ENCODE measurements at places on chromosomes 3 and 15. TPM values are rescaled to one million over a fixed set of nuclear protein-coding genes. Genes with fewer than 3 reads are reported as not detected.
A peak's percentile ranks its signal among the peaks of the same experiment; 100 is the strongest.

DNA sequence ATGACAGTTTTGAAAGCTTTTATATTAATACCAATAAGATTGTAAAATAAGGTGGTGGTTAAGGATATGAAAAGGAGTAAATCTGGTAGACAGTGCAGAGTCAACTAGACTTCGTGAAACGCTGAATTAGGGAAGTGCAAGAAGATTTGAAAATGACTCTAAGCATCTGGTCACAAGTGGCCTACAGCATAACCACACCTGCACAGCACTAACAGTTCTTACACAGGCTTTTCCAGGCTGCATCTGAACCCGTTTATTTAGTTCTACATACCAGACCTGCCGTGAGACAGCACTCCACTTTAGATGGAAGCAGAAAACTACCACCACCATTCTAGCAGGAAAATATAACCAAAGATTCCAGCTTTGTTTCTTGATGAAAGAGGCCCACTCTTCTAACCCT lies 1.9 kb downstream of the DMXL2 start:
- no peak for DNase-seq

DNA sequence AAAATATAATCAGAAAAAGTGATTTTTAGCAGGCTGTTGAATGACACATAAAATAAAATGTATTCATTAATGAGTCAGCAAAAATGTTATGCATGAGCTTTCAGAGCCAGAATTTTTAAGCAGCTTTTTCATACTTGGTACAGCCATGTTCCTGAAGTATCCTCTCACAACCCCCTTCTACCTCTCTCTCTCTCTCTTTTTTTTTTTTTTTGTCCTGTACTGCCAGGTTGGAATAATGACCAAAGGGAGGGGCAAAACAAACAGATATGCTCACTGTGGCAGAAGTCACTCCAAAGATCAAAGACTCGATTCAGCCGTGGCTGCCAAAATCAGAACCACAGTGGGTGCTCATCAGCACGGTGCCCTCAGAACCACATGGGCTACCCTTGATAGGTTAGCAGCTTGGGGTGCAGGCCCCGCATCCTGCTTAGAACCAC lies 383.0 kb downstream of the ZBTB20 start:
- DNase-seq, result no peak

GRCh38 chr3:161305095-161305991 lies 66.0 kb downstream of the SPTSSB start:
- DNase-seq, result no peak

TRH gene
- polyA plus RNA-seq, result 0.47 TPM

- DNase-seq, result no peak
Measured at GRCh38 chr3:98779541-98780335, 16.6 kb downstream of the ST3GAL6 start.

DNA sequence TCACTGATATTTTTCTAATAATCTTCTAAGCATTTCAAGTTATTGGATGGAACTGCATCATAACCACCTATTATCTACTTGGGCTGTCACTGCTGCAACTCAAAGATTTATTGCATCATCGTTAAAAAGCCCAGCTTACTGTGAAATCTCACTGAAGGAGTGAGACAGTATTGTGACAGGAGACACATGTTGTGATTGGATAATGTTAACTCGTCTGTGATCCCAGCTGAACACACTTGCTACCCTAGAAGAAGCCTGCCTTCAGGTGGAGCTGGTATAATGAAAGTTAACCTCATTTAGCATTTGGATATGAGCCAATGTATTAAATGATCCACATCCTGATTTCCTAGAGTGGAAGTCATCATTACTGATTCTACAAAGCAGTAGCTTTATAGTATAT lies 138.1 kb downstream of the MAP2K5 start:
- no peak for DNase-seq

- DNase-seq, result no peak
Measured at GRCh38 chr3:189897406-189897805, 223.3 kb downstream of the P3H2 start.

HYAL1 gene
- polyA plus RNA-seq, result 9.4 TPM

CASR gene
- 23.5 TPM for polyA plus RNA-seq

GRCh38 chr15:52784799-52785671 lies 5.1 kb downstream of the ONECUT1 start:
- DNase-seq, result no peak

- DNase-seq, result no peak
Measured at GRCh38 chr15:58463815-58464650, 32.2 kb downstream of the LIPC start.

TTLL3 gene
- 37.7 TPM for polyA plus RNA-seq

- no peak for DNase-seq
Measured at GRCh38 chr3:177833332-177833731, 636.0 kb upstream of the TBL1XR1 start.

GRCh38 chr15:39631357-39631756 lies 50.5 kb downstream of the THBS1 start:
- DNase-seq, result no peak

TPRG1 gene
- 0.65 TPM for polyA plus RNA-seq

- DNase-seq, result no peak
Measured at GRCh38 chr3:135159681-135160247, 364.7 kb downstream of the EPHB1 start.

GRCh38 chr3:159069866-159070425 lies 268.1 kb downstream of the MFSD1 start:
- no peak for DNase-seq

IQCF5 gene
- polyA plus RNA-seq, result not detected

- DNase-seq, result no peak
Measured at GRCh38 chr3:111428301-111428700, 113.7 kb upstream of the CD96 start.

GRCh38 chr3:101068876-101069606 lies 75.8 kb upstream of the ABI3BP start:
- no peak for DNase-seq

DNA sequence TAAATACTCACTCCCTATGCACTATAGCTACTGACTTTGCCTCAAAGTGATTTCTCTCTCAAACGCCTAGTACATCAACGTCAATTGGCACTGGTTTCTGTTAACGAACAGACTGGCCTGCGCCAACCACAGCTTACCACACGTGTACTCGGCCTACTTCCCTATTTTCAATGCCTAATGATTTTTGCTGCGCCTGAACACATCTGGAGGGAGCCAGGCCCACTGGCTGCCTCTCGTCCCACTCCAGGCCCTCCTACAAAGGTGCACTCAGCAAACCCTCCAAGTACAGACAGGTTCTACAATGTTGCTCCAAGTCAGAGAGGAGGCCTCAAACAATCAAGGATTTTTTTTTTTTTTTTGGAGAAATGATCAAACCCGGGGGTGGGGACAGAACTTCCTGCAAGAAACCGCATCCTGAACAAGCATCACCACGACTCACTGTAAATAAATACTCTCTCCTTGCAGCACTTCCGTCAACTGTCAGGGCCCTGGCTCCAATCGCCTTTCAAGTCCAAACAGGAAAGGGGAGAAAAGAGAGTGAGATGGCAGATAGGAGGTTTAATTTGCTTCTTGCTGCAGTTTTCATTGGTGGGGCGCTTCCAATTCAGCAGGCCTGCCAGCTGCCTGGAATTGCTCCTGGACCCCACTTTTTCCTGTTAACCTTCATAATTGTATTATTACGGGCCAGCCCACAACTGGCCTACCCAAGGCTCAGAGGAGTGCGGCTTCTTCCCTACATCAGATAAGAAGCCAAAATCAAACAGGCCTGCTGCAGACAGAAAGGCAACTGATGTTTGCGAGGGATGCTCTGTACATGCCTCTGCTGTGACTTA lies 139.3 kb downstream of the FOXP1 start:
- DNase-seq, result no peak

- no peak for DNase-seq
Measured at GRCh38 chr15:79523266-79523665, 91.1 kb downstream of the MINAR1 start.

- no peak for DNase-seq
Measured at GRCh38 chr15:35696767-35697231, 150.8 kb upstream of the DPH6 start.

DNA sequence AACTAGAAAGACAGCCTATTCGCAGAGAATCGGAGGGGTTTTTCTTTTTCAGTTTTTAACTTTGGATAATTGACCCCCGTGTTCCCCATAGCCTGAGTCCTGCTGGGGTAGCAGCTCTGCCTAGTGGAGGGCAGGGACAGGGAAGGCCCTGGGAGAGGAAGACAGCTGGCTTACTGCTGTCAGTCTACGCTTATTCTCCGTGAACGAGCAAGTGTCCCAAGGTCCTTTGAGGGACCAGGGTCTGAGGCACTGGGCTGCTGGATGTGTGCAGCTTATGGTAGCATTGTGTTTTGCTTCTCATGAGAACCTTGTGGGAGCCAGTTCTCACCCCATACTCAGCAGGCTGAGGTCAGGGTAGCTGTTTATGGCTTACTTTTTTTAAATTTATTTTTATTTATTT lies 3.0 kb downstream of the LIMD1 start:
- no peak for DNase-seq

DNA sequence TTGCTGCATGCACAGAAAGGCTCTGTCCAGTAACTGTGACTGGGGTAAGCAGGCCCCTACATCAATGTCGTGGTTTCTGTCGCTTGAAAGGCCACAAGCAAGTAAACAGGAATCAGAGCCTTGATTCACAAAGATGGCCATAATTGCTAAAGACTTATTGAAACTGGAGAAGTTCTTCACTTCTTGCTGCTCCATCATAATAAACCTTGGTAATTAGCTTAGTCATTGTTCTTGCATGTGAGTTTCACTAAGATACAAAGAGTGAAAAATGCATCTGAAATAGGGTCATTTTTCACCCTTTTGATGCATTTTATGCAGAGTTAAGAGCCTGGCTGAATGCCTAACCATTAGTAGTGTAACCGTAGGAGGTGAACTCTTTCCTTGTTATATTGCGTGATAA lies 3.2 kb downstream of the SEMA6D start:
- DNase-seq, result no peak

DNA sequence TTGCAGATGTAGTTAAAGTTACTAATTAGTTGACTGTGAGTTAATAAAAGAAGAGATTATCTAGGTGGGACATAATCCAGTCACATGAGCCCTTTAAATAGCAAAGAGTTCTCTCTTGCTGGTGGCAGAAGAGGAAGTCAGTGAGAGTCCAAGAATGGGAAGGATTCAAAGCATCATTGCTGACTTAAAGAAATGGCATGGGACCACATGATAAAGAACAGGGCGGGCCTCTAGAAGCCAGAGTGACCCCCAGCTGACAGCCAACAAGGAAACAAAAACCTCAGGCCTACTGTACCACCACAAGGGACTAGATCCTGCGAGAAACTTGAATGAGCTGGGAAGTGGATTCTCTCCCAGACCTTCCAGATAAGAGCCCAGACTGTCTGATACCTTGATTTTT lies 447.2 kb upstream of the CCDC54 start:
- no peak for DNase-seq

GRCh38 chr15:84657748-84658079 lies 285 bp downstream of the NMB start:
- no peak for DNase-seq

RETNLB gene
- not detected for polyA plus RNA-seq

DNA sequence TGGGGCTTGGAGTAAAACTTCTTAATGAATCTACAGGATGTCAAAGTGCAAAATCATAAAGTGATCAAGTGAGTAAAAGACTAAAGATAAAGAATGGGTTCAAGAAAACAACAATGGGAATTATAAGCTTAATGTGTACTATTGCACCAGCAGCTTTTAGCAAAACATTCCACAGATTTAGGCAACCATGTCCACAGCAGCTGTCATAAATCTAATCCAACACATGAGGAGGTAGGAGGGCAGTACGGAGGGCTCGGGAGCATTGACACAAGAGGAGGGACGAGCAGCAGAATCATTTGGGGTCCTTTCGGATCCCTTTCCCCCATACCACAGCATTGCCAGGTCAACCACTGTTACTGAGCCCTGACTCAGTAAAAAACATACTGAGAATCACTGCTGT lies 464.3 kb upstream of the WNT5A start:
- peak; percentile 67 for DNase-seq

DNA sequence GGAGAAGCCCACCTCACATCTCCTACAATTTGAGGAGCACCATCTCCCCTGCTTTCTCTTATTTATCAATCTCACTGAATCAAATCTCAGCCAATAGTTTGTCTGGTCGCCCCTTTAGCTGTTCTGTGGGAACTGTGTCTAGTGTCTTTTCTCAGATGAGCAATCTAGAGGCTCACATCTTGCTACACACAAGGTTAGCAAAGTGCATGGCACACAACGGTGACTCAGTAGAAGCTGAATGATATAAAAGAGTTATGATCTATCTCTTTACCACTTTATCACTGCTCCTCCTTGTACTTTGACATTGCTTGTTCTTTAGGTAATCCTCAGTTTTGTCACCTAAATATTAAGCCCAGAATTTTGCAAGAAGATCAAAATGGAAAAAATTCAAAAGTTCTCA lies 16.8 kb upstream of the COLQ start:
- no peak for DNase-seq

DNA sequence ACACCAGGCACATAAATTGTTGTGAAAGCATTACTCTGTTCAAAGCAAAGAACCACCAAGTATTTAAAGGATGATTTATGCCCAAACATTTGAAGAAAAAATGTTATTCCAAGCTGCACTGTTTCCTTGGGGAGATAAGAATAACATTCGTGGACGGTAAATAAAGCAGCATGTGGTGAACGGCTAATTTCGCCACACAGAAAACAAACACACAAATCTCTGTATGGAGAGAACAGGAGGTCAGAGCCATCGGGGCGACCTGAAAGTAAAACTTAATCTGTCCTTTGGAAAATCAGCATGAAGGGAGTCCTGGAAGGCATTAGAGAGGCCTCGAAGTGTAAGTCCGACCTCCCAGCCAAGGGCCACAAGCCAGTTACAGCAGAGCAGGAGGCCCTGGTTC lies 27.1 kb upstream of the GABRG3 start:
- peak; percentile 68 for DNase-seq

GRCh38 chr3:34364335-34364734 lies 565.9 kb downstream of the PDCD6IP start:
- DNase-seq, result no peak

GRCh38 chr3:65604863-65605526 lies 433.7 kb downstream of the MAGI1 start:
- DNase-seq, result no peak

CHMP2B gene
- polyA plus RNA-seq, result 56.0 TPM

DNA sequence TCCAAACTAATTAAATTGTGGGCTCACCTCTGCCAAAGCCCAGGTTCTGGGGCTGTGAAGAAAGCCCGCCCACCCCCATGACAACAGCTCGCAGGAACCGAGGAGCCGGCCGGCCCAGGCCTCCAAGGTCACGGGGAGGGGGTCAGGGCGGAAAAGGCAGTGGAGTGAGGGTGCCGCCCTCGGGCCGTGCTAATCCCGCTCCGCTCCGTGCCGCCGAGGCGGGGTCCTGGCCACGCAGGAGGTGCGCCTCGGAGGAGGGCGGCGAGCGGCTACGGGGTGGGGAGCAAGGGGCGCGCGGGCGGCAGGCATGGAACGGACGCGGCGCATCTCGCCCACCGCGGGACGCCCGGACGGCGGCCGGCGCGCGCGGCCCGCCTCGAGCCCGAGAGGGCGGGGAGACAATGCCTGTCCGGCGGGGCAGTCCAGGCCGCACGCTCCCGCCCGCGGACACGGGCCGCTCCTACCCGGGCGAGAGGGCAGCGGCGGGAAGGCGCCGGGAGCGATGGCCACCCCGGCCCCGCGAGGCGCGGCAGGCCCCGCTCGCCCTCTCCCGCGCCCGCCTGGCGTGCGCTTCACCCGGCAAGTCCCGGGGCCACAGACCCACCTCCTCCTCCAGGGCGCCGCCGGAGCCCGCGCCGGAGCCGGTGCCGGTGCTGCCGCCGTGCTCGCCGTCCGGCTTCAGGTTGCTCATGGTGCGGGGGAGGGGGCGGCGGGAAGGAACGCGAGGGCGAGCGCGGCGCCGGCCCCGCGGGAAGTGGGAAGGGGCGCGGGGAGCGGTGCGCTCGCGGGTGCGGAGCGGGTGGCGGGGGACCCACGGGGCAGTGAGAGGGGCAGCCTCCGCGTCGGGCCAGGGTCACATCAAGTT lies 528 bp downstream of the RBPMS2 start:
- no peak for DNase-seq

All from renal pelvis (tissue), 12 donors.